ENCODE measurements at places on chromosomes 4 and X. TPM values are rescaled to one million over a fixed set of nuclear protein-coding genes. Genes with fewer than 3 reads are reported as not detected.

PLCXD1 gene
- total RNA-seq = 7.8 TPM

RHOXF1 gene
- 0.49 TPM for total RNA-seq

OTC gene
- not detected for total RNA-seq

CXorf66 gene
- not detected for total RNA-seq

ITIH6 gene
- not detected for total RNA-seq

PAGE4 gene
- total RNA-seq = not detected

MBNL3 gene
- 20.7 TPM for total RNA-seq

LIAS gene
- 4.9 TPM for total RNA-seq

XG gene
- not detected for total RNA-seq

SSX7 gene
- total RNA-seq = not detected

TMEM255A gene
- 3.3 TPM for total RNA-seq

ESX1 gene
- total RNA-seq = not detected

DNA sequence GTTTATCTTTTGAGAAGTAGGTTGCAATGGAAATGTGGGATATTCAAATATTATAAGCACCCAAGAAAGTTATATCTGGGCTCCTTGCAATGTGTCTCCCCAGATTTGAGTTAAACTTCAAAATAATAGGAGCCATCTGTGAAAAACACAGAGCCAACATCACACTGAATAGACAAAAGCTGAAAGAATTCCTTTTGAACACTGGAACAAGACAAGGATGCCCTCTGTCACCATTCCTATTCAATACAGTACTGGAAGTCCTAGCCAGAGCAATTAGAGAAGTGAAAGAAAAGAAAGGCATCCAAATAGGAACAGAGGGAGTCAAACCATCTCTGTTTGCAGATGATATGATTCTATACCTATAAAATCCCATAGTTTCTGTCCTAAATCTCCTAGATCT, 114.3 kb upstream of the IL1RAPL1 start:
- H3K27ac ChIP-seq = no peak overlapping the region
- H3K27me3 ChIP-seq = no peaks in the 10 kb centered on the region
- DNase-seq = no peak
- no peaks in the 10 kb centered on the region for H3K4me1 ChIP-seq
- H3K36me3 ChIP-seq = no peaks in the 10 kb centered on the region

DNA sequence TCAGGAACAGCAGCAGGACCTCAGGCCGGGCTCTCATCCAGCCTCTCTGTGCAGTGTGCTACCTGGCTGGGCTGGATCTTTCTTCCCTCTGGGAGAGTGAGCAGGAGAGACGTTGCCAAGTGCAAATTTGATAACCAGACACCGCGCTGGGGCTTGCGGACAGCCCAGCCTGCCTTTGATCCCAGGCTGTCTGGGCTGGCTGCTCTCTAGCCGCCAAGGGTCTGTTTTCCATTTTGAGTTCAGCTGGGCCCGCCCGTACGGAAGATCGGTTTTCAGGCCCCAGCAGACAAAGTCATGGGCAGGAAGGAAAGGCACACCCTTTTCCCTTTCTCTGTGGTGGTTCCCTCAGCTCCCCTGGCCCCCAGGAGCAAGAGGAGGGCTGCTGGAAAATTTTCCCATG, 90.2 kb downstream of the CPZ start:
- no peak overlapping the region for H3K27ac ChIP-seq
- no peak overlapping the region for H3K4me3 ChIP-seq
- H3K36me3 ChIP-seq = no peaks in the 10 kb centered on the region
- DNase-seq = no peak

GRCh38 chr4:14184265-14184664, 556.7 kb upstream of the BOD1L1 start:
- H3K36me3 ChIP-seq = no peaks in the 10 kb centered on the region
- H3K27ac ChIP-seq = no peak overlapping the region
- H3K27me3 ChIP-seq = no peaks in the 10 kb centered on the region
- DNase-seq = no peak
- H3K4me3 ChIP-seq = no peak overlapping the region

DNA sequence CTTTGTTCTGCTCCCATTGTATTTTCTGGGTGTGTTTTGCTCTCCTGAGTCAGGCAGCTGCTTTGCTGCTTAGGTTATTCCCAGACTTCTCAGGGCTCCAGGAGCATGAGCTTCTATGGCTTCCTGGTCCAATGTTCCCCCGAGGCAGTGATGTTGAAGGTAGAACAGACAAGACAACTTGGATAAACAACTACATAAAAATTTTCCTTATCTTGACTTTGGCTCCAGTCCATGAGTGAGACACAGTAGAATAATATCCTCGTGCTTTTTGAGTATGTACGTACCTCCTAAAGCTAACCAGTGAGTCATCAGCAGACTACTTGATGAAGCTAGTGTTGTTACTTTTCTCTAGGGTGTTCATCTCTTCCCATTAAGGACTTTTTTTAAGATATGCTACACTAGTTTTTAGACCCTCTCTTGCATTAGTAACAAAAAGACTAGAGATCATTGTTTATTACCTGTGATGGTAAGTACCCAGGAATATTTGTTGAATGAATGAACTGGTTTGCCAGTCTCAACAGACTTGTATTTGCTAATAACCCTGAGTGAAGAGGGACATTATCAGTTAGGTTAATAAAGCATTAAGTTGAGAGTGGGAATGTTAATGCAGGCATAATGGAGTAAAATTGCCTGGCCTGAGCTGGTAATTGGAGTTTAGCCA, 131.9 kb downstream of the FHIP1A start:
- no peaks in the 10 kb centered on the region for H3K36me3 ChIP-seq
- H3K27me3 ChIP-seq = no peaks in the 10 kb centered on the region
- H3K4me3 ChIP-seq = no peak overlapping the region
- no peak overlapping the region for H3K27ac ChIP-seq
- no peaks in the 10 kb centered on the region for H3K4me1 ChIP-seq
- DNase-seq = no peak

GRCh38 chr4:139115226-139115625, 61.8 kb downstream of the ELF2 start:
- no peak for DNase-seq
- no peak overlapping the region for H3K27ac ChIP-seq
- no peak overlapping the region for H3K4me3 ChIP-seq
- H3K27me3 ChIP-seq = no peaks in the 10 kb centered on the region
- H3K36me3 ChIP-seq = peaks cover 6% of the 10 kb centered on the region

- H3K4me3 ChIP-seq = no peak overlapping the region
- DNase-seq = no peak
- H3K36me3 ChIP-seq = no peaks in the 10 kb centered on the region
Measured at GRCh38 chr4:128241425-128241913, 46.1 kb downstream of the PGRMC2 start.

DNA sequence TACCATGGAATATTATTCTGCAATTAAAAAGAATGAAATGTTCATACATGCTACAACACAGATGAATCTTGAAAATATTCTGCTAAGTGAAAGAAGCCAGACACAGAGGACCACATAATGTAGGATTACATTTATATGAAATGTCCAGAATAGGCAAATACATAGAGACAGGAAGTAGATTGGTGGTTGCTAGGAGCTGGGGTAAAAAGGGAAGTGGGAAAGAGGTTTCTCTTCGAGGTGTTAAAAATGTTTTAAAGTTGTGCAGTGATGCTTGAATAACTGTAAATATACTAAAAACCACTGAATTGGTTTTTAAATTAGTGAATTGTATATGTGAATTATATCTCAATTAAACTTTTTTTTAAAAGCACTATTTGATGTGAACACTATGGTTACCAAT, 3.6 kb upstream of the NXT2 start:
- H3K4me3 ChIP-seq = no peak overlapping the region

- peaks cover 14% of the 10 kb centered on the region for H3K4me1 ChIP-seq
- H3K4me3 ChIP-seq = no peak overlapping the region
- DNase-seq = no peak
- no peak overlapping the region for H3K27ac ChIP-seq
- no peaks in the 10 kb centered on the region for H3K27me3 ChIP-seq
Measured at GRCh38 chr4:87356832-87357526, 34.0 kb downstream of the HSD17B11 start.

DNA sequence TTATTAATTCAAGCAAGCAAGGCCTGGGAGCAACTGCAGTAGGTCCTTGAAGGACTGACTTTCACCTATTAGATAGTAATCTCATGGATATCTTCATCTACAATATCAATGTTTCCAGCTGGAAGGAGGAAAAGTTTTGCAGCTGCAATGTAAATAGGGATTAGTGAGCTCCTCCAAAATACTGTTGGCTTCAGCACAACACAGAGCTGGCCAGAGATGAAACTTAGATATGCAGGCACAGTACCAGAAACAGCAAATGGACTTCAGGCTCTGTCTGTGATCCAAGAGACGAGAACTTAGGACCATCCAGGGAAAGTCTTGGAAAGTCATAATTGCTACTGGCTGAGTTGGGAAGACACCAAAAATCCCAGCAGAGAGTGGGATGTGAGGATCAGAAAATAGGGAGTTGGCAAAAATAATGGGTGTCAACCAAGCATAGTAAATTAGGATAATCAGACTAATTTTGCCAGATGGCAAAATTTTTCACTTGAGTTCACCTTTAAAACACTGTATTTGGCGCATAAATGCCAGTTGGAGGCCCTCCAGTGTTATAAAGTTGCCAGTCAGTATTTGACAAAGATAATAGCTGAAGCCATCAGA, 57.5 kb downstream of the PARM1 start:
- no peaks in the 10 kb centered on the region for H3K36me3 ChIP-seq
- no peaks in the 10 kb centered on the region for H3K4me1 ChIP-seq
- no peaks in the 10 kb centered on the region for H3K27me3 ChIP-seq

- H3K4me1 ChIP-seq = no peaks in the 10 kb centered on the region
- no peak overlapping the region for H3K27ac ChIP-seq
- no peak for DNase-seq
- H3K27me3 ChIP-seq = no peaks in the 10 kb centered on the region
- H3K36me3 ChIP-seq = no peaks in the 10 kb centered on the region
Measured at GRCh38 chrX:22739276-22739675, 260.5 kb upstream of the DDX53 start.

DNA sequence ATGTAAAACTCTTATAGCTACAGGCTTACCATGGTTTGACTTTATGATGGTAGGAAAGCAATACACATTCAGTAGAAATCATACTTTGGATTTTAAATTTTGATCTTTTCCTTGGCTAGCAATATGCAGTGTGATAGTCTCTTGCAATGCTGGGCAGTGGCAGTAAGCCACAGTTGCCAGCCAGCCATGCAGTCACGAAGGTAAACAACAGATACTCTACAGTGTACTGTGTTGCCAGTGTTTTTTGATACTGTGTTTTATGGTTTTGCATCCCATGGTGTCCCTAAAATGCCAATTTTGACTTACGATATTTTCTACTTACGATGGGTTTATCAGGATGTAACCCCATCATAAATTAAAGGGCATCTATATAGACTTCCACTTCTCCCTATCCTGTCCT, 24.8 kb upstream of the KLF3 start:
- no peak overlapping the region for H3K27ac ChIP-seq
- no peaks in the 10 kb centered on the region for H3K4me1 ChIP-seq
- DNase-seq = no peak
- H3K27me3 ChIP-seq = no peaks in the 10 kb centered on the region

DNA sequence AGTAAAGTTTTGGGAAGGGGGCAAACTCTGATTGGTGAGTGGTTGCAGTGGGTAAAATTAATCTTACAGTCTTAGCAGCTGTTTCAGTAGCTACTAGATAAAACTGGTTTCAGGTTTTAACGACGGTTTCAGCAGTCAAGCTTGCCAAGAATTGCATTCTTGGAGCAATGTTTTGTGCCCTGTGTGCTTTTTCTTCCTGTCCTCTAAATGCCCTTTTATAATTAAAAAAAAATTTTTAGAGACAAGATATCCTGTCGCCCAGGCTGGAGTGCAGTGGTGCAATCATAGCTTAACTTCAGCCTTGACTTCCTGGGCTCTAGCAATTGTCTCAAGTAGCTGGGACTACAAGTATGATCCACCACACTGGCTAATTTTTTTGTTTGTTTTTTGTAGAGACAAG, 6.3 kb upstream of the PPEF2 start:
- H3K4me1 ChIP-seq = no peaks in the 10 kb centered on the region
- no peak for DNase-seq
- H3K27ac ChIP-seq = no peak overlapping the region
- H3K4me3 ChIP-seq = no peak overlapping the region
- no peaks in the 10 kb centered on the region for H3K27me3 ChIP-seq
- no peaks in the 10 kb centered on the region for H3K36me3 ChIP-seq

GRCh38 chrX:72107320-72107719, 24.4 kb downstream of the RTL5 start:
- no peak overlapping the region for H3K4me3 ChIP-seq
- H3K27ac ChIP-seq = peak overlapping the region; percentile 24
- DNase-seq = no peak
- H3K36me3 ChIP-seq = no peaks in the 10 kb centered on the region
- H3K4me1 ChIP-seq = peaks cover under 1% of the 10 kb centered on the region
- no peaks in the 10 kb centered on the region for H3K27me3 ChIP-seq

GRCh38 chr4:124937993-124938392, 225.5 kb upstream of the ANKRD50 start:
- H3K27me3 ChIP-seq = no peaks in the 10 kb centered on the region
- H3K27ac ChIP-seq = no peak overlapping the region
- no peaks in the 10 kb centered on the region for H3K36me3 ChIP-seq
- H3K4me3 ChIP-seq = no peak overlapping the region

DNA sequence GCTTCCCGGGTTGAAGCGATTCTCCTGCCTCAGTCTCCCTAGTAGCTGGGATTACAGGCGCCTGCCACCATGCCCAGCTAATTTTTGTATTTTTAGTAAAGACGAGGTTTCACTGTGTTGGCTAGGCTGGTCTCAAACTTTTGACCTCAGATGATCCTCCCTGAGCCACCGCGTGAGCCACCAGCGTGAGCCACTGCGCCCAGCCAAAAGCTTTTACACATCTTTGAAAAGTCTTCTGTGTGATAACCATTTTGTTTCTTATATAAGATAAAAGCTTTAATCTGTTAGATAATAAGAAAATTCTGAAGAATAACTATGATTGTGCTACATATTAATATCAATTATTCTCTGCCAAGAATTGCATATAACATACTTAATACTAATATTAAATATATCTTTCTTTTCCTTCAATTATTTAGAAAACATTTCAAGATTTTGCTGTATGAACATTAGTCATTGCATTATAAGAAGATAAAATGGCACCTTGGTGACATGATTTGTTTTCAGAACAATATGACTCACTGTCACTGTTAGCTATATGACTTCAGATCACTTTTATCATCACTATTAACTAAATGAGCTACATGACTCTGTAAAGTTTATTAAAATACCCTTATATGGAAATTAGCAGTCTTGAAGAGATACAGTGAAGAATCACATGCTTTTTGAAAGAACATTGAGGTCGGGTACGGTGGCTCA, 33.4 kb downstream of the RUFY3 start:
- H3K36me3 ChIP-seq = no peaks in the 10 kb centered on the region
- no peak overlapping the region for H3K4me3 ChIP-seq
- H3K27ac ChIP-seq = peak overlapping the region; percentile 1
- DNase-seq = no peak

- H3K27me3 ChIP-seq = no peaks in the 10 kb centered on the region
- DNase-seq = no peak
- no peak overlapping the region for H3K4me3 ChIP-seq
- H3K4me1 ChIP-seq = no peaks in the 10 kb centered on the region
- H3K27ac ChIP-seq = no peak overlapping the region
Measured at GRCh38 chrX:110678591-110678990, 117.0 kb downstream of the CHRDL1 start.

GRCh38 chrX:30819080-30819479, 70.0 kb downstream of the TAB3 start:
- H3K27ac ChIP-seq = no peak overlapping the region
- H3K36me3 ChIP-seq = no peaks in the 10 kb centered on the region
- DNase-seq = no peak
- H3K4me3 ChIP-seq = no peak overlapping the region

GRCh38 chrX:20498851-20499635, 232.3 kb upstream of the RPS6KA3 start:
- H3K4me3 ChIP-seq = no peak overlapping the region
- H3K27me3 ChIP-seq = no peaks in the 10 kb centered on the region
- DNase-seq = no peak
- no peaks in the 10 kb centered on the region for H3K4me1 ChIP-seq
